CD4-positive, alpha-beta T cell treated with Interleukin-2 at 100 ng/mL for 4 hours (primary cell): ENCODE measurements at places on chromosomes 1 and 21.

- no peak for DNase-seq
These were observed 2.0 kb downstream of the SKI start for GRCh38 chr1:2229911-2230731.

DNA sequence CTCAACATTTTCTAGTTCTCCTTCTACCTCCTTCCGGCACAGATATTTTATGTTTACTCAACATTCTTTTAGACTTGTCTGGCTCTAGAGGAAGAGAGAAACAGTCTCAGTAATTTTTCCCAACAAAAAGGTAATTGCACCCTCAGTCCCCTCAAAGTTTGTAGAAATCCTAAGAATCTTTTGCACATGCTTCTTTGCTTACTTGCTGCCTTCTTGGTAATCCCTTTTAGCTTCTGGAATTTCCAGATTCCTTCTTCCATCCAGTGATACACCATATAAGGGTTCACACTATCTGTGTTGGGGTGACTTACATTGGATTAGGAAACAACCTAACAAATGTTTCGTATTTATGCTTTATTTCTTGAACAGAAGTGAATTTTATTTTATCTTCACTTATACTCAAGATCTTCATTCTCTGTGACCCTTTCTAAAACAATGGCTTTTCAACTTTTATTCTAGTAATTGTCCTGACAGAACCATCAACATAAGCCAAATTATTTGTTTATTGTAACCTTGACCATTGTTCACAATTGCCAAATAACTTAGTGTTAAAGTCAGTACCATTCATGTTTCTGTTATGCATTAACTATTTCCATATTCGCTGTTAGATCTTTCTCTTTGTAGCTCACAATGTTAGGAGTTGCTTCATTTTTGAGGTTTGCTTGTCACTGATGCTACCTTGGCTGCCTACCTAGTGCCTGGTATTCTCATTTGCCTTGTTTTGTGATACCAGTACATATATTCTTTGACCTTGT lies 238.1 kb downstream of the HMCN1 start:
- DNase-seq = no peak

DNA sequence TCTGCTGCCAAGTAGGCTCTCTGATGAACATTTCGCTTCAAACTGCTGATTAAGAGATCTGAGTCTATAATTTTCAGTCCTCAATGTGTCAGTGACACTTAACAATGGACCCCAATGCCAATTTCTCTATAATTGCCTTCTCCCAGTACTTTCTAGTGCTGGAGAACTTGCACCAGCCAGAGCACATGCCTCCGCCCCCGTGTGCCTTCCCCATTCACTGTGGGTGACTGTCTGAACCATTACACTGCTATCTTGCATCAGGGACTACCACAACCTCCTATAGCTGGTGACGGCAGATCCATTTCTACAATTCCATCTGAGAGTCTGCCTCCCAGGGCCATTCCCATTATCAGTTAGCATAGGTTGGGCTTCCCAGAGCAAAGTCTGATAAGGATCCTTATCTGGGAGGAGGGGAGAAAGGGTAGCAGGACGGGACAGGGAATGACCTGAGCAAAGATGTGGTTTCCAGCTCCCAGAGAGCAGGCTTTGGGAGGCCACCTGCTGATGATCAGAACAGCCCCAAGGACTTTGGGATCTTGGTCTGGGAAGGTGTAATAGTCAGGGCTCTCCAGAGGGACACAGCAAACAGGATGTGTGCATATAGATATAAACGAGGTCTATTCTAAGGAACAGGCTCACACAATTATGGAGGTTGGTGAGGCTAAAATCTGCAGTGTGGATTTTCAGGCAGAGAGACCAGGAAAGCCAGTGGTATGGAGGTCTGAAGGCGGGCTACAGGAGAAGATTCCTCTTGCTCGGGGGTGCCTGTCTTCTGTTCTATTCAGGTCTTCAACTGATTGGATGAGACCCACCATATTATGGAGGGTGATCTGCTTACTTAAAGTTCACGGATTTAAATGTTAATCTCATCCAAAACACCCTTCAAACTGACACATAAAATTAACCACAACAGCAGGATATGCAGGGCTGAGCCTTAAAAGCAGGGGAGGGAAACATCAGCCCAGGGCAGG lies 238.2 kb downstream of the PTPRU start:
- no peak for DNase-seq

GRCh38 chr1:198967566-198967965 lies 328.7 kb downstream of the PTPRC start:
- no peak for DNase-seq

DNA sequence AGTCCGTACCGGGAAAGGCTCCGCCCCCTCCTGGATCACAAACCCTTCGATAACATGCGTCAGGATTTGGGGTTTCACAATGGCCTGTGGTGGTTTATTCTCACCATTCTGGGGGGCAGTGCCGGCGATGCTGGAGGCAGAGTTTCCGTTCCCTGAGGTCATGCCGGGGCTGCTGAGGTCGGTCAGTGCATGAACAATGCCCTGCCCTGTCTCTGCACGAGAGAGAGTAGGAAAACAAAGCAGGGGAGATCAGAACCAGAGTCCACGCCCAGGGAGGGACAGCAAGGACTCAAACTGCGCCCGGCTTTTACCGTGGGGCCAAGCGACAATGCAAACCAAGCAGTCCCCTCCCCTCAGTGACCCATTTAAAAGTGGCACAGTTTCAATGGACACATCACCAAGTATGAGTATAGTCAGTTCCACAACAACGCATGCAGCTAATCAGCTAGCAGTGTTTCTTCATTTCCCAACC lies 13.2 kb upstream of the A3GALT2 start:
- DNase-seq = no peak

GRCh38 chr1:239817801-239818200 lies 273.9 kb upstream of the FMN2 start:
- DNase-seq = no peak

DNA sequence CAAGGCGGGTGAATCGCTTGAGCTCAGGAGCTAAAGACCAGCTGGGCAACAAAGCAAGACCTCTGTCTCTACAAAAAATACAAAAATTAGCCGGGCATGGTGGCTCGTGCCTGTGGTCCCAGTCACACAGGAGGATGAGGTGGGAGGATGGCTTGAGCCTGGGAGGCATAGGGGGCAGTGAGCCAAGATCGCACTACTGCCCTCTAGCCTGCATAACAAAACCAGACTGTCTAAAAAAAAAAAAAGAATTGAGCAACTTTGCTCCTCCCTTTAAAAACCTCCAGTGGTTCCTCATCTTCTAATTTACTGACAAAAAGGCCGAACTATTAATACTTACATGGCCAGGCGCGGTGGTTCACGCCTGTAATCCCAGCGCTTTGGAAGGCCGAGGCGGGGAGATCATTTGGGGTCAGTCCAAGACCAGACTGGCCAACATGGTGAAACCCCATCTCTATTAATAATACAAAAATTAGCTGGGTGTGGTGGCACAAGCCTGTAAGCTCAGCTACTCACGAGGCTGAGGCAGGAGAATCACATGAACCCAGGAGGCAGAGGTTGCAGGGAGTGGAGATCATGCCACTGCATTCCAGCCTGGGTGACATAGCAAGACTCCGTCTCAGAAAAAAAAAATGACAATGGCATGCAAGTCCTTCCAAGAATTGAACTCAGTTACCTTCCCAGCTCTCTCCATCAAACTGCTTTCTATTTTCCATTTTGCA lies 4.4 kb downstream of the ACBD3 start:
- DNase-seq = no peak
